NCI-H187 (cell line): ENCODE measurements at places on chromosomes 4 and X.

DNA sequence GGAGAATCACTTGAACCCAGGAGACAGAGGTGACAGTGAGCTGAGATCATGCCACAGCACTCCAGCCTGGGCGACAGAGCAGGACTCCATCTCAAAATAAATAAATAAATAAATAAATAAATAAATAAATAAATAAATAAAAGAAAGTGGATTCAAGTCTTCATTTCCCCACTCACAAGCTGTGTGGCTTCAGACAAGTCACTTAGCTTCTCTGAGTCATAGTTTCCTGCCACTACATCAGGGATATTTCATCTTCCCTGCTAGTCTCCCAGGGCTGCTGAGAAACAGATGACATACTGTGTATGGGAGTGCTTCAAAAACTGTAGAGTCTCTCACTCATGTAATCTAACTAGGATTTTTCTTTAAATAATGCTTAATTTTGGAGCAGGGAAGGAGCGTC, 37.2 kb downstream of the TBC1D9 start:
- DNase-seq: no peak

DNA sequence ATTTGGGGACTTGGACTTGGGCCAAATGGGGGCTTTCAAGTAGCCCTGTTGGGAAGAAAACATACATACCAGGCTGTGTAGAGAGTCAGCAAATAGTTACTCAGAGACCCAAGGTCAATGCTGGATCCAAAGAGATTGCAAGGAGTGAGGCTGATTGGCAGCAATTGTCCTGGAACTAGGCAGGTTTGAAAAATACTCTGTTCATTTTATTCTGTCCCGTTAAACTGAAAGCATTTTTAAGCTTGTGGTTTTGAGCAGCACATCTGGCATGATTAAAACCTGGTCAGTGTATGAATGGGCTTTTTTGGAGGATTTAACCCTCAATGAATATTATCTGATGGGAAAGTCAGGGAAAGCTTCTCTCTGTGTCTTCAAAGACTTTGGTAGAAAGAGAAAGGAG, 294.3 kb upstream of the BOD1L1 start:
- DNase-seq: no peak

- no peak for DNase-seq
Measured at GRCh38 chr4:163744861-163745260, 250.4 kb downstream of the TMA16 start.

GRCh38 chrX:100584611-100585010, at the start of gene TNMD:
Gene TNMD (plus strand): TSS chrX:100584936. CDS start chrX:100585019, 83 bp downstream.
- DNase-seq: no peak

- peak; percentile 10 for DNase-seq
Measured at GRCh38 chr4:85370400-85371032, 104.4 kb upstream of the ARHGAP24 start.

- no peak for DNase-seq
Measured at GRCh38 chr4:186342582-186342981, 76.6 kb downstream of the F11 start.

DNA sequence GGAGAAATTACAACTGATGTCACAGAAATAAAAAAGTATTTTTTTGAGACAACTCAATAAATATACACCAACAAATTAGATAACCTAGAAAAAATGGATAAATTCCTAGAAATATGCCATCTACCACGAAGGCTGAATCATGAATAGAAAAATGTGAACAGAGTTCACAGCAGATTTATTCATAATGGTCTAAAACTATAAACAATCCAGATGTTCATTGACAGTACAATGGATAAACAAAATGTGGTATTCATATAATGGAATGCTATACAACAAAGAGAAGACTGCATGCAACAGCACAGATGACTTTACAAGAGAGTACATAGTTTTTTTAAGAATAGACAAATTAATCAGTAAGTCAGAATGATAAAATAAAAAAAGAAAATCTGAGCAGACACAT, 55.2 kb downstream of the CLOCK start:
- DNase-seq: no peak

DNA sequence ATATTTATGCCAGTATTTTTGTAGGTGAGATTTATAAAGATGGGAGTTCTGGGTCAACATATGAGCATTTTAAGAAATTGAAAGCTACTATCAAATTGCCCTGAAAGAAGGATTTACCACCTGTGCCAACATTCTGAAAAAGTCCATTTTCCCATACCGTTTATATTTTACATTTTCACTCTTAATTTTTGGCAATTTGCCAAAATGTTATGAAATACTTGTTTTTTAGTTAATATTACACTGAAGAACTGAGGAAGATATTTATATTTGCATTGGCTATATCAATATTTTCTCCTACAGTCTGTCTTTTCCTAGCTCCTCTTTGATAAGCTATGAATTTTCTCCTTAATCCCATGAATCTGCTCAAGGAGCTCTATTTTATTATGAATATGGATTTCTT, 52.4 kb downstream of the DCHS2 start:
- no peak for DNase-seq
